ENCODE measurements at places on chromosomes 7 and 10.
A peak's percentile ranks its signal among the peaks of the same experiment; 100 is the strongest.

- DNase-seq: no peak
Observed at GRCh38 chr10:78475437-78475836, 441.8 kb downstream of the RPS24 start.

DNA sequence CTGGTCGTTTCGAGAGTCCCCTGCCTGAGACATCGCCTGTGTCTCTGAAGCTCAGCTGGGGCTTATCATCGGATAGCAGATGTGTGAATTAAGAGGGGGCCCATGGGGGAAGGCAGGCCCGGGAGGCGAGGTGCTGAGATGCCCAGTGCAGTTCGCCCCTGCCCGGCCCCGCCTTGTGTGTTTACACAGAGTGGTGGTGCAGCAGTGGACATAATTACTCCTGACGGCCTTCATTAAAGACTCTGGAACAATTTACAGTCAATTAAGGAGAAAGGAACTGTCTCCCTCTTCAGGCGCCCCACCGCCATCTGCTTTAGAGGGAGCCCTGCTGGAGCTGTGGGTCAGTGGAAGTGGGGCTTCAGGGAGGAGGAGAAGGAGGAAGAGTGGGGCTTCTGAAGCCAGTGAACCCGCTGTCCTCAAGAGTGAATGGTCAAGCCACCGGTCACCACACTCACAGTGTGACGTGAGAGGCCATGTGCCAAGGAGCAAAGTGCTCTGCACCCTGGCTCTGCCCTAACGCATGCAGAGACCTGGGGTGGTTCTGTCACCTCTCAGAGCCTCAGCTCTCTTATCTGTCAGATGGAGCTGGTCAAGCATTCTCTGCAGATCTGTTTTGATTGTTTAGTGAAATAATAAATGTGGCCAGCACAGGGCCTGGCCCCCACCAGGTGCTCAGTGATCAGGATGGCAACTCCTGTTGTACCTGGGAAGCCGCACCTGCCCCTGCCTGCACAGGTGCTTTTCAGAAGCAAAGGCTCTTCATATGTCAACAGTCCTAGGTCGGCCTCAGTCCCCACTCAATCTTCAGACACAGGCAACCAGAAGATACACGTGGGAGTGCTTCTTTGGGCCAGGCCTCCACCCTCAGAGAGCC lies 65.6 kb downstream of the CDH23 start:
- no peak for DNase-seq

DNA sequence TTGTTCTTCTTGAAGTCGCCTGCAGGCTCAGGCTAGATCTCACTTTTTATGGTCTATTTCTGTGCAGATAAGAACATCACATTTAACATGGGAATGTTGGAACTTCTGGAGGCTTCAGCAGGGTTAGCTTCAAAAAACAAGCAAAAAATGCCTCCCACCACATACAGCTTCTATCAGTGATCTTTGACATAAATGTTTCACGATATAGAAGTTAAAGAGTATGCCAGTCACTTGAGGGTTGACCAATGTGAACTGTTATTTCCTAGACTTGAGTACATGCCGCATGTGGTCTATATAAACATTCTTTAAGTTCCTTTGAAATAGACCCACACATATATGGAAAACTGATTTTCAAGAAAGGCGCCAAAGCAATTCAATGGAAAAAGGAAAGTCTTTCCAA lies 219.2 kb upstream of the KLF14 start:
- DNase-seq: no peak

- no peak for DNase-seq
Observed at GRCh38 chr7:8380130-8380529, 53.3 kb upstream of the NXPH1 start.

DNA sequence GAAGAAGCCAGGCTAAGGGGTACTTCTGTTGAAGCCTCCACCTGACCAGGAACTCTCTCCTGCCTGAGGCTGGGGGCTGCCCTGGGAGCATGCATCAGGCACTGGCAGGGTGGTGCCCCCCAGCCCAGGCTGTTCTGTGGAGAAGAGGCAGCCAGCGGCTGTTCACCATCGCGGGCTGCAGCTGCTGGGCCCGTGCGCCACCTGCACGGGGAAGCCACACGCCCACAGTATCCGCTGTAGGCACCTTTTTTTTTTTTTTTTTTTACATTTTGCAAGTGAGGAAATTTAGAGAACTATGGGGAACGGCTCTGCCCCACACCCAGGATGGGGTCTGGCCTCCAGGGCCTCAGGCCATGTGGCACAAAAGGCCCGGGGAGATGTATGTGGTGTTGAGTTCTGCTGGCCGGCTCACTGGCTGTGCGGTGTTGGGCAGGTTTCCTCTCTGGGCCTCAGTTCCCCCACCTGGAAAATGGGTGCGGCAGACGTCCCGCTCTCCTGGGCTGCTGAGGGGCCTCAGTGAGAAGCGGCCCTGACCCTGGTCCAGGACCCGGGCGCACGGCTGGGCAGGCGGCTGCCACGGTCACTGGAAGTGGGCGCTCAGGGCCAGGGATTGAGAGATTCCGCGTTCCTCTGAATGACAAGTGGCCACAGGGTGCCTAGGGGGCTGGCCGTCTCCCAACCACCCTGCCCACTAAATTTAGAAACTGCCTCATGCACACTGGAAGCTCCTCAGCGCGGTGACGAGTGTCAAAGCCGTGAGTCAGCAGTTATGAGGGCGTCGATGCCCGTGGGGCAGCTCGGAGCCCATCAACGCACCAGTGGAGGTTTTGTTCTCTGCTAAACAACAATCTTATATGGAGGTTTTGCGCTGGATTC lies 8.8 kb upstream of the INTS1 start:
- peak; percentile 53 for DNase-seq

DNA sequence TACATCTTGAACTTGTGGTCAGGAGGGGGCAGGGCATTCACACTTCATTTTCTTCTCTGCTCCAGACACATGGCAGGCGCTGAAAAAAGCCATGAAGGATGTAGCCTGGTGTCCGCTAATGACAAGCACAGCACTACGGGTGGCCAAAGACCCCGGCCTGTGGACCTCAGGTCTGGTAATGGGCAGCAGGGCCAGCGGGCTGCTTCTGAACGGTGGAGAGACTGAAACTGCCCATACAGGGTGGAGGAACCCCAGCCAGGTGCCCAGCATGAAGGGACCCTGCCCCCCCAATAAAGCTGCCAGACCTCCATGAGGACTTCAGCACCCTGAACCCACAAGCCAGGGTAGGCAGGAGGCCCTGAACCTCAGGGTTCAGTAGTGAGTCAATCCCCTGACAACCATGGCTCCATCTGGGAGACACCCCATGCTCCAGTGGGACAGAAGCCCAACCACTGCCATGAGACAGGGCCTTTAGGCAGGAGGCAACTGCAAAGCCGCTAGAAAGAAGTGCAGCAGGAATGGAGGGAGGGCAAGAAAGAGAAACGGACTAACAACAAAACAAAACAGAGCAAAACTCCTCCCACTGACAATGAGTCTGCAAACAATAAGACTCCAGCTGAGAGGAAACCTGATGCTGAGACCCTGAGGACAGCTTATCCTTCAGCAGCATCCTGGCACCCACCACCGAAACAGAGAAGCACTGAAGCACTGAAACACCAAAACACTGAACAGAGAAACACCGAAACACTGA lies 140.2 kb upstream of the PPP2R2D start:
- DNase-seq: no peak

DNA sequence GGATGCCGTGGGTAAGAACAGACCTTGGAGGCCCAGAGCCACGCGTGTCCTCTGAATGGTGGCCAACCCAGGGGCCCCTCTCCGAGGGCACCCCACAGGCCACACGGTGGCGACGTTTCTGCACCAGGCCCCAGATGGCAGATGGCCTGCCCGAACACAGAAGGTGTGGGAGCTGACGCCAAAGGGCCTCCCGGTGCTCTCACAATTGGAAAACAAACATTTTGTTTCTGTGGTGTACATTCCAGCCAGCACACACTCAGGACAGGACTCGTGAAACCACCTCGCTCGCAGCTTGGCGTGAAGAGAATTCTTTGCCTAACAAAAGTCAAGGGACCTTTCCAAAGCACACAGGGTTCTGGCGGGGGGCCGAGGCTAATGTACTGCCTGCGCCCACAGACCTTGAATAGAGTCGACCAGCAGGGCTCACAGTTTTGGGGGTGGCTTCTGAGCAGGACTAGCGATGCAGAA lies 112.1 kb downstream of the FAM53B start:
- DNase-seq: peak; percentile 31

DNA sequence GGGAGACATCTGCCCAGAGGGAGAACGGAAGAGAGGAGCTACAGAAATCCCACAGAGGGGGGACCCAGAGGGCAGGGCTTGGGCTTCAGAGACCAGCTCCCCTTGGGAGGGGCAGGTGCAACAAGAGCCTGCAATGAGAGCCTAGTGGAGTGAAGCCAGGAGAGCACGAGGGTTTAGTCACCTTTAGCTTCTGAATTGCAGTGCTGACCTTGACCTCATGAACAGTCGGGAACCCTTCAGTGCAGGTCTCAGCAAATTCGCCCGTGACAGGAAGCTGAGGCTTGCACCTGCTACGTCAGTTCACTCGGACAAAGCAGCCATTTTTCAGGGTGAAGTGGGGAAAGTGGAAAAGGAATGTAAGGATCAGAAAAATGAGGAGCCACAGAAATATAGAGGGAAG lies 306.8 kb upstream of the CDC14C start:
- DNase-seq: no peak

DNA sequence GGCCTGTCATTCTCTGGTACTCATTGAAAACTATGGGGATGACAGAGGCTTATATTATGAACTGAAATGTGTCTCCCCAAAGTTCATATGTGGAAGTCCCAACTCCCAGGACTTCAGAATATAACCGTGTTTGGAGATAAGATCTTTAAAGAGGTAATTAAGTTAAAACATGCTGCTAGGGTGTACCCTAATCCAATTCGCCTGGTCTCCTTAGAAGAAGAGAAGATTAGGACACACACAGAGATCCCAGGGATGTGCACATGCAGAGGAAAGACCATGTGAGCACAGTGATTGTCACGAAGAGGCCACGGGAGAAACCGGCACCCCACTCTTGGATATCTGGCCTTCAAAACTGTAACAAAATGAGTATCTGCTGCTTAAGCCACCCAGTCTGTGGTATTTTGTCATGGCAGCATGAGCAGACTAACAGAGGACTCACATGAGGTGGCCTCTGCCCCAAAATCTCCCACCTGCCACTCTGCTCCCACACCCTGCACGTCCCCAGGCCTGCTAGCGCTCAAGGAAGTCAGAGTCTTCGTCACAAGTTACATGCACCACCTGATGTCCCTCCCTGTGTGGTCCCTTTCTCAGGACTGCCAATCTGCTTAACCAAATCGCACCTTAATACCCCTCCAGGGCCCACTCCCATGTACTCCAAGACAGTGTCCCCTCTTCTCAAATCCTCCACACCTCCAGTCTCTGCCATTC lies 26.8 kb downstream of the PLAC9 start:
- DNase-seq: no peak

DNA sequence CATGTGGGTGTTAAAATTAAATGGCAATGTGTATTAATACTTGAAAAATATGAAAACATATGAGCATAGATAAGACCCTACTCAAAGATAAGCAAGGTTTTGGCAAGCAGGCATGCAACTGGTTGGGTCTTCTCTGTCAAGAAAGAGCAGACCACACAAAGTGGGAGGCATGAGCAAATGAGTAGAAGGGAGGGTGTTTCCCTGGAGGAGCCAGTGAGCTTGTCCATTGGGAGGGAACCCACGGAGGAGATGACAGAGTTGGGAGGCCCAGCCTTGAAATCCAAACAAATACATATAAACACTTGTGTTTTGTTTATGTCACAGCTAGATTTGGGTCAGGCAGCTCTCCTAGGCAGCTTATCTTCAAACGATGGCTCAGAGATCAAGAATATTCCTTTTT lies 134.5 kb upstream of the CXCL12 start:
- no peak for DNase-seq

GRCh38 chr7:120273476-120273975 lies 551 bp downstream of the KCND2 start:
- DNase-seq: peak; percentile 43

DNA sequence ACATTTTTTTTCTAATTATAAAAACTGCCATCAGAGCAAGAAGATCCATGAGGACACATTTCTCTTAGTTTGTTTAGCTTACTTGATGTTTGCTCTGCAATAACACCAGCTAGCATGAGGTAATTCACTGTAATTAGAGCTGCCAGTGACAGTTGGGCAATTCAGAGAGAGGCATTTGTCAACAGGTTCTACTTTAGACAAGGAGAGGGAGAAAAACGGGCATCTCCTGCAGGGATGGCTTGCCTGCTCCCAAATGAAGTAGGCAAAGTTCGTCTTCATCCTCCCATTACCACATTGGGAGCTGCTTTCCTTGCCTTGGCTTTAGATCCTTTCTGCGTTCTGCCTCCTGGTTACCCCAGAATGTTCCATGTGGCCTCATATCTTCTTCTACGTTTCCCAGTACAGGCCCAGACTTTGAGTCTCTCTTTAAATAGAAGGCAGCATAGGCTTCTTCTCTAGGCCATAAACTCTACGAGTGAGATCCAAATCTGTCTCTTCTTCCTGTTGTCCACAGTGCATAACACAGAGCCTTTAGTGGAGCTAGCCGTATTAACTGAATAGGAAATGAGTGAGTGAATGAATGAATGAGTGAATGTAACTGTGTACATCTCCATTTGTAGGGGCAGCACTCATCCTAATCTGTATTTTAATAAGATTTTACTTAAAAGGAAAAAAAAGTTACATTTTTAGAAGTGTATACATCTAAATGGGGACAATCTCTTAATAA lies 21.2 kb downstream of the ASB15 start:
- DNase-seq: no peak

DNA sequence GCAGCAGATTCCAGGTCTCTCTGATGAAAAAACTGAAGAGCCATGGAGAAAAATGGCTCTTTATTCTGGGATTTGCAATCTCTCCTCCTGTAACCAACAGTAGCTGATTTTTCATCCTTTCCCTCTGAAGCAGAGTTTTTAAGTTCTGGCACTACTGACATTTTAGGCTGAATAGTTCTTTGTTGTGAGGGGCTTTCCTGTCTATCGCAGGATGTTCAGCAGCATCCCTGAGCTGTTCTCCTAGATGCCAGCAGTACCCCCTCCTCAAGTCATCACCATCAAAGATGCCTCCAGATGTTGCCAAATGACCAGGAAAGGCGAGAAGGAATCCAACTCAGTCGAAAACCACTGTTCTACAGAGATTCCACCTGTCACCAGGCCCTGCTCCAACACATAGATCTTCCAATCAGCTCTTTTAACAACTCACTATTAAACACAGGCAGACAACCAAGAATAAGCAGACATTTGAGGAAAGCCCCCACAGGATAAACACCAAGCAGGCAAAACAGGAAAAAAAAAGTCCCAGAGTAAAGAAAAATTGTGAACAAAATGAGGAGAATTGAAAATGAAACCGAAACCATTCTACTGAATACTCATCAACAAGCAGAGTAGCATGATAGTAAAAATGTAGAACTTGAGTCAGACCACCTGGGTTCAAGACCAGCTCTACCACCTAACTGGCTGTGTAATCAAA lies 124.8 kb downstream of the MPP7 start:
- peak; percentile 19 for DNase-seq

GRCh38 chr10:117619707-117620405 lies 77.3 kb downstream of the EMX2 start:
- DNase-seq: no peak

DNA sequence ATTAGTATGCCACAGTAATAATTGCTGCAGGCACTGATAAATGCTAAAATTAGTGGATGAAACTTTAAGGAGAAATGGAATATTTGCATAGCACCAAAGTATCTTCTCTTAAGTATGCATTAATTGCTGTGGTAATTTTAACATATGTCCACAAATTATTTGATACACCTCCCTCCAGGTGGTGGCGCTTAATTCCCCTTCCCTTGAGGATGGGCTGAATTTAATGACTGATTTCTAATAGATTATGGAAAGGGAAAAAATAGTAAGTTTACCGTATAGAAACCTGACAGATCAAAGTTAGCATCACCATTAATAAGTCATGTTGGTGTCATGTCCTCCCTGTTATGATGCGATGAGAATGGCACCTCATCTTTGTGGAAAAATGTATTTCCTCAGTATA lies 519.2 kb downstream of the TFEC start:
- DNase-seq: no peak

GRCh38 chr10:14422431-14422830 lies 91.7 kb upstream of the FRMD4A start:
- no peak for DNase-seq

All from cardiac fibroblast (primary cell).